ENCODE measurements at places on chromosomes 1 and 21.

GRCh38 chr1:162710345-162710744 is 78.1 kb downstream of the DDR2 start:
- DNase-seq = no peak

DNA sequence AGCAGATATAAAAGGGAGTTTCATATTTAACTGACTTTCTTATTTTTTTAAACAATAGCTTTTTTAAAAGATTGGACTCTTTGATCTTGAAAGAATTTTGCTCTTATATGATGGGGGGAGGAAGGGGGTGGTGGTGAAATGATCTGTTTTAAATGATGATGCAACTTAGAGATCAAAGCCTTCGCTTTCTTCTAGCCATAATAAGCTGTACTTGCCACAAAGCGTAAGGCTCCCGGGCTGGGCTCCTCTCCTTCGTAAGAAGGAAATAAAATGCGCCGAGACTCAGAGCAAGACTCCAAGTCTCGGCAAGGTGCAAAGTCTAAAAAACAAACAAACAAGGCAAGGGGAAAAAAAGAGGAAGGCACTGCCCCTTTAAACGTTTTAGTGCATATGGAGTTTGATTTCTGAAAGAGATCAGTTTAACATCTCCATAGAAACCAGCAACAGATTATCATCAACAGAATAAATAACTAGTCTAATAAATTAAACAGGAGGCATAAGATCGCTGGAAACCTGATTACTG is 3.3 kb downstream of the CASZ1 start:
- DNase-seq = no peak

GRCh38 chr1:60668585-60668984 is 413.8 kb upstream of the NFIA start:
- no peak for DNase-seq

DNA sequence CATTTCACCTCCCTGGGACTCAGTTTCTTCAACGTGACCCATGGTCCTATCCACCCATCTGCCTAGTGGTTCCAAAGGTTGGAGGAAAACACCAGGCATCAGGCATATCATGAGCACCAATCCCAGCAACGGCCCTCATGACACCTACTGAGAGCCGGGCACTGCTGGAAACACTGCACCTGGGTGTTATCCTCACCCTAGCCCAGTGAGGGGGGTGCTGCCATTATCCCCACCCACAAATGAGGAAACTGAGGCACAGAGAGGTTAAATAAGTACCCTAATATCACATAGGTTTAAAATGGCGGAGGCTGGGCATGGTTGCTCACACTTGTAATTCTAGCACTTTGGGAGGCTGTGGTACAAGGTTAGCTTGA is 206.9 kb downstream of the MATN1 start:
- DNase-seq = no peak

Data from BJ (cell line).